Mesendoderm (in vitro differentiated cells): ENCODE measurements at places on chromosomes 1 and 21.
A peak's percentile ranks its signal among the peaks of the same experiment; 100 is the strongest.

GRCh38 chr1:172914501-172915144, 136.1 kb downstream of the TNFSF18 start:
- DNase-seq = no peak

DNA sequence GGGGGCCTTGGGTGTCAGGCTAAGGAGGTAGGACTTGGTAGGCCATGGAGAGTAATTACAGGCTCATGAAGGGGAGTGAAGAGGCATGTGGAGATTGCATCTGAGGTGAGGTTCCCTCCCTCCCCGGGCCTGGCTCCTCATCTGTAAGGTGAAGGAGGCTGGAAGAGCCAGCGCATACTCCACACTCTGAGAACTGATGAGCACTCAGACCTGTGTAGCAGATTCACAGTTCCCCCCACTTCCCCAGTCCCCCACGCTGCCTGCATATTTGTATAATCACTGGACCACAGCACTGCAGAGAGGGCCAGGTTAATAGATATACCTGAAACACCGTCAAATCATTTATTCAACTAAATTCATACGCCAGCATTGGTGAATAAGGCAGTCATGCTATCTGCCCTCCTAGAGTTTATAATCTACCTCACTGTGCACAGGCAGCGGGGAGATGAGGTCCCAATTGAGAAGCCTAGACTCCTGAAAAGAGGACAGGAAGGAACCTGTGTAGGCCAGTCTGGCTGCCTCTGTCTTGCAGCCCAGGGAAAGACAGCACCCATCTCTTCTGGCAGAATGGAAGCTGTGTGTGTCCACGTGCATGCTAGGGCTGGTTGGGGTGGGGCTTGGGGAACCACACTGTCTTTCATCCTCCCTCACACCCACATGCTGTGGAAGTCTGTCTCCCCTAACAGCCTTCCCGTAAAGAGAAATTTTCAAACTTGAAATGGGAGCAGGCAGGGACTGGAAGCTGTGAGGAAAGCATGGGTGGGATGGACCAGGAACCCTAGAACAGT, 110.6 kb upstream of the ATP1A1 start:
- no peak for DNase-seq

DNA sequence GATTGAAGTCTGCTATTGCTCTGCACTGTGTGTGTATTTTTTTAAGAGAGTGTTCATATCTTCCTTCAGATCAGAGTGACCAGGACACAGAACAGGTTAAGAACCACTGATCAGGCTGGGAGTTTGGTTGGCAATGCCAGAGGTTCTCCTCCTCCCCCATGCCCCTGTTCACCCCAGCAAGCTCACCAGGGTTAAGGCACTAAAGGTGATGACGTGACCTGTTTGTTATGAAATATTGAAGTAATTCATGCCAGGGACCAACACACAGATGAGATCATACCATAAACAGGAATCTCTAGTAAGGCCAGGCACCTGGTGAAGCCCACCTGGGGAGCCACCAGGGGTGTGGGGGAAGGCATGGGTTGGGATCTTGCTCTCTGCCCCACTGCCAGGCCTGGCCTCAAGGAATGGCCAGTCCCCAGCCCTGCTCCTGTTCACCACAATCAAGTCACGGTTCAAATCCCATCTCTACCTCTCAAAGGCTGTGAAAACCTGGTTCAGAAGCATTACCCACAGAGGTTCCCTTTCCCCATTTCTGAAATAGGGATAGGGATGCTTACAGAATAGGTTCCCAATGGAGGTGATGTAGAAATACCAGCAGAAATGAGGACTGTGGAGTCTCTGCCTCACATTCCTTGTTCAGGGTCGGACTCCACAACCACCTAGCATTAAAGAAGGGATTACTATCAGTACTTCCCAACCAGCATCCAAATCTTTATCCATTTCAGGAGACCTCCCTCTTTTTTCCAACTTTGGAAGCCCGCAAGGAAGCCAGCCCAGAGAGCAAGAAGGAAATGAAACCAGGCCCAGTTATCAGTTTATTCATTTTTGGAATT, 2.4 kb downstream of the ID3 start:
- DNase-seq = peak; percentile 83

GRCh38 chr1:36583980-36584782, 101.5 kb upstream of the CSF3R start:
- DNase-seq = no peak

GRCh38 chr1:6427441-6428390, 3.1 kb downstream of the ESPN start:
- no peak for DNase-seq

GRCh38 chr1:47187231-47187925, 2.5 kb downstream of the PDZK1IP1 start:
- DNase-seq = no peak

DNA sequence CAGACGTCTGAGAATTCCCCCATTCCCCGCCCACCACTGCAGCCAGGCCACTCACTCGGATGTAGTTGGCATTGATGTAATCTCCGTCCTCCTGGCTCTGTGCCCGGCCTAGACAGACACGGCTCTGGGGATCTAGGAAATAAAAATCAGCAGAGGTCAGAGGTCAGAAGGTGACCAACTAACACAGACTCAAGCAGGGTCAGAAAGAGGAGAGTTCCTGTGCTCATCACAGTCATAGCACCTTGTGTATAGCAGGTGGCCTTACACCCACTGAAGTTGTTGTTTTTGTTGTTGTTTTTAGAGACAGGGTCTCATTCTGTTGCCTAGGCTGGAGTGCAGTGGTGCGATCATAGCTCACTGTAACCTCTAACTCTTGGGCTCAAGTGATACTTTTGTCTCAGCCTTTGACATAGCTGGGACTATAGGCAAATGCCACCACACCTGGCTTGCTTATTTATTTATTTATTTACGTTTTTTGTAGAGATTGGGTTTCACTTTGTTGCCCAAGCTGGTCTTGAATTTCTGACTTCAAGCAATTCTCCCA, 4.9 kb downstream of the PTPN7 start:
- DNase-seq = no peak

DNA sequence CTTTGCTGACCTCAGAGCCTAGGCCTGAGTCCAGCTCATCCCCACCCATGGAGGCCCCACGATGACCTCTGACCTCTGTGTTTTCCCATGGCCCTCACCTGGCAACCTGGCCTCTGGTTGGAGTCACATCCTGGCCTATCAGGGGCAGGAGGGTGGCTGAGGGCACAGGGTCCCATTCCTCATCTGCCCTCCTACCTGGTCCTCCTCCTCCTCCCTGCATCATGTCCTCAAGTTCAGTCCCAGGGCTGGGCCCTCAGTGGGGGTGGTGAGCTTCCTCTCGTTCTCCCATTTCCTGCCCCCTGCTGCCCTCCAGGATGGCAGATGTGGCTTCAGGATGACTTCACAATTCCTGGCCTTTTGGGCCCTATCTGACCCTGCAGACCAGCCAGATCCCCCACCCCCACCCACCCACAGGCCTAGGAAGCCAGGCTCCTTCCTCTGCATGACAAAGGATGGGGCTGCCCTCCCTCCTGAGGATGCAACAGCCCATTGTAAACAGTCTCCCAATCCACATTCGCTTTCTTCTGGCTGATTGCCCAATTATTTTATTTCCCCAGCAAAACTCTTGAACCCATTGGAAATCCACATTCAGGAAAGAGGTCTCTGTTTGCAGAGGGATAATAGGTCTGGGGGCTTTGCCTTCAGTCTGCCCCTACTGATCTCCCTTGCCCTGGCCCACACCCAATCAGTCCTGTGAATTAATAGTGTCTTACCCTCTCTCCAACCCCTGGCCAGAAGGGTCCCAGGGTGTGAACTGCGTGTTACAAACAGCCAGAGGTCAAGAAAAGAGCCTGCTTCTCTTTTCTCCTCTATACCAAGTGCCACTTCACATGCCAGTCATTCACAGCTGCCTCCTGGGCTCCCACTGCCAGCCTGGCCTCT, 10.3 kb upstream of the LEFTY1 start:
- DNase-seq = peak; percentile 98

- no peak for DNase-seq
Measured at GRCh38 chr1:86151427-86151826, 5.1 kb downstream of the COL24A1 start.

DNA sequence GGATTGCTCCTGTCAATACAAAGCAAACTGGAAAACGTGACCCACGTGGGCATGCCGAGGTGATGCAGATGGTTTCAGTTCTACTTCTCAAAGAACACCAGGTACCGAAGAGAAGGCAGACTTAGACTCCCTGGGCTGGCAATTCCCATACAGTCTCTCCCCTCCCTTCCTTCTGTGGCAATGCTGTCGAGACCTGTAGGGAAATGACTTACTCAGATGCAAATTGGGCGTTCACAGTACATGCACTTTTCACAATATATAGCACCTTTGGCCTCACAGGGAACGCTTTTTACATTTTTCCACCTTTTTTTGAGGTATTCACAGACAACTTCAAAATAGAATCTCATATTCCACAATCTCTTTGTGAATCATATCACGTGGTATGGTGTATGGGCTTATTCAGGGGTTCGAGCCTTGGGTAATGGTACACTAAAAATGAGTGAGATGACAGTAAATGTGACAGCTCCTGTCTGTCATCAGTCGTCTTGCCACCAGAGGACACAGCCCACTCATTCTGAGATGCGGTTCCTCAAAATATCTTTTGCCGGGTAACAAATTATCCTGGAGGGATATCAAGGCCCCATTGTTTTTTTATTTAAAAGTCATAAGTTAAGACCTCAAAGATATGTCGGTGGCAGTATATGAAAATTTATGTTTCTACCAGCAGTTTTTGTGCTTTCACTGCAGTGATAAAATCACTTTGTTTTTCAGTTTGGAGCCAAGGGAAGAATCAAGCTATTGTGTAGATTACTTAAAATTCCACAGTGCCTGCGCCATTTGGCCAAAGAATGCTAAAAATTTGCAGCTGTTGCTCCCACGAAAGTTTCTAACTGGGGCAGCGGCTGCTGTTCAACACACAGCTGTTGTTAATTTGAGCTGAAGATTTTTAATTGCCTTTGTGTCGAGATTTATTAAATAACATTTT, 168.4 kb downstream of the ZZZ3 start:
- DNase-seq = peak; percentile 87

DNA sequence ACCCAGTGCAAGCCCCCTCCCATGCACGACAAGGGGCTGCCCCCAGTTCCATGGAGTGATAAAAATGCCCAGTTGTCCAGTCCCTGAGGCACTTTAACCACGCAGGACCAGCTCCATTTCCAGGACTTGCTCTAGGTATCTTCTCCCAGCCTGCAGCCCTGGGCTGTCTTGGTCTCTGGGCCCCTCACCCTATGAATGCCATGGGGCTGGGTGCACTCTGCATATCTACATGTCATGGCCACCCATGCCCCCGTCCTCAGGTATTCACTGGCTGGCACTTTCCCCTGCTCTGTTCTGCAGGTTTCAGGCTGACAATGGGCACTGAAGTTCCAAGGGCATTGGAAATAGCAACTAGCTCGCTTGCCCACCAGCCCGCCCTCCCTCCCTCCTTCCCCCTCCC, 19.6 kb upstream of the C1orf174 start:
- DNase-seq = no peak

GRCh38 chr1:193083365-193084088, 21.7 kb downstream of the GLRX2 start:
- no peak for DNase-seq

DNA sequence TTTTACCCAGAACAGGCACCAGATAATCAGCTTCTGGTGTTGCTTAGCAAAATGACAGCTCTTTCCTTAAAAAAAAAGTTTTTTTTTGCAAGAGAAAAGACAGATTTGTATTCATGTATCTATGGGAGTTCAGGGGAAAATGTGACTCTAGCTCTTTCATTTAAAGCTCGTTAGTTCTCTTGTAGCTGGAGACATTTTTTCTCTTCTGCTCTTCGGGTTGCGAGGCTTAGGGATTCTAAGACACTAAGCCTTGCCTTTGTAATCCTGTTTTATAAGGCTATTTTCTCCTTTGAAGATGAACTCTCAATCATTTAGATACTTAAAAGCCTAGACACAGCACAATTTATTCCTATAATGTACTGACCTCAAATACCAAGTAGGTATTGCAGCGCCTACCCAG, 40.3 kb upstream of the EDARADD start:
- DNase-seq = no peak

DNA sequence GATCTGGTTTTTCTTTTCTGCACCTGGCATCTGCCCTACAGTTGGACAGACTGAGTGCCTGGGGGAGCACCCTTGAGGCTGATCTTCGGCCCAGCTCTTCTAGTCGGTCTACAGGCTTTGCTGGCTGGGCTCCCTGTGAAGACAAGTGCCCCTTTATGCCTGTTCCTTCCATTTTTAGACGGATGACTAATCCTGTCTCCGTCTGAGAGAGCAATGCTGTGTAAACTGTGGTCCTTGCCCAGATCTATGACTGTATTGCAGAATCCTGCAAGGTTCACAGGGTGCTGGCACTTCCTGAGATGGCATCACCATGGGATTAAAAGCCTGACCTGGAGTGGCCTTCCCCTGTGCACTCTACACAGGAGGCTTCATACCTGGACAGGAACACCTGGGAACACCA, 47.6 kb upstream of the SAMD13 start:
- DNase-seq = no peak

- peak; percentile 82 for DNase-seq
Measured at GRCh38 chr21:30083225-30083945, 83.2 kb downstream of the CLDN17 start.

DNA sequence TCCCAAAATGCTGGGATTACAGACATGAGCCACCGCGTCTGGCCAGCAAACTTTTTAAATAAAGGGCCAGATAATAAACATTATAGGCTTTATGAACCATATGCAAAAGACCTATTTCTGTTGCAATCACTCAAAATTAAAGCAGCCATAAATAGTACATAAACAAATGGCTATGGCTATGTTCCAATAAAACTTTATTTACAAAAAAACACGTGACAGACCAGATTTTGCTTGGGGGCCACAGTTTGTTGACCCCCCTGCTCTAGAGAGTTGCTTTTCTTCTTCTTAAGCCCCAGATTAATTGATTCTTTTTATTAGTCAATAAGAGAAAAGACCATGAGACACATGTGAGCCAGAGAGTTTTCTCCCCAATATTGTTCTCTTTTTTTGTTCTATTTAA, 138.3 kb downstream of the MACF1 start:
- DNase-seq = no peak

- DNase-seq = peak; percentile 7
Measured at GRCh38 chr1:92653605-92654381, 131.1 kb downstream of the EVI5 start.

DNA sequence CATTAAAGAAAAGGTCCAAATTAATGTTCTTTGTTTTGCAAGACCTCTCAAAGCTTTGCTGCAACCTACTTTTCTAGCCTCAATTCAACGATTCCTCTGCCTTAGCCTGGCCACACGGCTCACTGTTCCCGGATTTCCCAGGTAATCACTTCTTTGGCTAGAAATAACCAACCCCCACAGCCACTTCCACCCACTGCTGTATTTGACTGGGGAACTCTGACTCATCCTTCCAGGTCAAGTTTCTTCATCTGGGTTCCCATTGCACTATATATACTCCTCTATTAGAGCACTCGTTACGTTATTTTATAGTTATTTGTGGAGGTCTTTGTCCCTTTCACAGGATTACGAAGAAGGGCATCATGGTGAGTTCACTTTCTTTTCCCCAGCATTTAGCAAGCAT, 185.9 kb downstream of the CACNA1E start:
- peak; percentile 25 for DNase-seq

GRCh38 chr1:157400766-157401165, 151.5 kb downstream of the FCRL5 start:
- no peak for DNase-seq
